ENCODE measurements at places on chromosomes 1 and 21. TPM values are rescaled to one million over a fixed set of nuclear protein-coding genes. Genes with fewer than 3 reads are reported as not detected.
A peak's percentile ranks its signal among the peaks of the same experiment; 100 is the strongest.

GRCh38 chr1:79899914-79900313 is 893.4 kb upstream of the ADGRL4 start:
- H3K4me3 ChIP-seq, result no peak overlapping the region
- peaks cover 10% of the 10 kb centered on the region for H3K4me1 ChIP-seq
- H3K36me3 ChIP-seq, result no peaks in the 10 kb centered on the region
- no peaks in the 10 kb centered on the region for H3K27me3 ChIP-seq

- no peaks in the 10 kb centered on the region for H3K4me1 ChIP-seq
- H3K27ac ChIP-seq, result no peak overlapping the region
- H3K4me3 ChIP-seq, result no peak overlapping the region
- no peaks in the 10 kb centered on the region for H3K36me3 ChIP-seq
- no peak for DNase-seq
These were observed 30.6 kb downstream of the RGS2 start for GRCh38 chr1:192839162-192840066.

GRCh38 chr1:221939607-221940006 is 197.7 kb upstream of the DUSP10 start:
- H3K4me3 ChIP-seq, result no peak overlapping the region
- no peak for DNase-seq
- no peak overlapping the region for H3K27ac ChIP-seq

DNA sequence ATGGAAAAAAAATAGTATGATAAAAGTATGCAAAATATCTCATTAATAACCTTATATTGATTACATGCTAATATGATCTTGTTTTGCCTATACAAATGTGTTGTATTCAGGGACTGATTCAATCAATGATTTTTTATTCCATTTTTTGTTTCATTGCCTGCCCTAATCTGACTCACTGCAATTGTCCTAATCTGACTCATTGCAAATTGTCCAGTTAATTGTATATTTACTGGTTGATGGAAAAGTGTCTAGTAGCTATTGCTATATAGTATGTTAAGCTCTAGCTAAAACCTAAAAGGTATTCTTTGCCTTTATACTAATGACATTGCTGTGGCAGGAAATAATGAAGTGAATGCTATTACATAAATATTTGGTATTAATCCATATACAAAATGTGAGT is 728.9 kb upstream of the ZP4 start:
- no peak for DNase-seq
- H3K27ac ChIP-seq, result no peak overlapping the region
- H3K4me3 ChIP-seq, result no peak overlapping the region
- H3K36me3 ChIP-seq, result no peaks in the 10 kb centered on the region
- H3K27me3 ChIP-seq, result no peaks in the 10 kb centered on the region

Gene DCAF6
- 57.4 TPM for total RNA-seq

DNA sequence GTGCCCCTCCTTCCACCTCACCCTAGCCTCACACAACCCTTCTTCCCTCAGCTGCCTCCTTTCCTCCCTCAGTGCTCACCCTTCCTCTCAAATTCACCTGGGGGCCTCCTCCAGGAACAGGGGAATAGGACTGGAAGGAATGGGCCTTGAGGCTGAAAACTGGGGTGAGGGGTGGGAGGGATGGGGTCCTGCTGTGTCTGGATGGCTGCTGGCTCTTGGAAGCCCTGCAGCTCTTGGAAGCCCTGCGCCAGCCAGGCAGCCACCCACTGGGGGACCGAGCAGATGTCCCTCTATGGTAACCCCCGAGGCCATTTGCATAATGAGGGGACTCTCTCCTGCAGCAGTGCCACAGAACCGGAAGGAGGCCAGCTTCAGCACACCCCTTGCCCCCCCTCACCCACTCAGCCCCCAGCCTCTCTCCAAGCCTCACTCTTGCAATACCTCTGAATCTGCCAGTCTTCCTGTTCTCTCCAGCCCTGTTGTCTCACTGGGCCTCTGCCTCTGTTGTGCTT is 85.2 kb downstream of the KIRREL1 start:
- H3K27ac ChIP-seq, result no peak overlapping the region
- H3K36me3 ChIP-seq, result peaks cover 45% of the 10 kb centered on the region
- H3K4me1 ChIP-seq, result no peaks in the 10 kb centered on the region
- no peak for DNase-seq
- no peak overlapping the region for H3K4me3 ChIP-seq

GRCh38 chr1:235843461-235843961 is 23.2 kb downstream of the LYST start:
- no peak overlapping the region for H3K4me3 ChIP-seq
- no peaks in the 10 kb centered on the region for H3K4me1 ChIP-seq
- no peak overlapping the region for H3K27ac ChIP-seq
- no peaks in the 10 kb centered on the region for H3K27me3 ChIP-seq
- no peaks in the 10 kb centered on the region for H3K36me3 ChIP-seq
- DNase-seq, result no peak

DNA sequence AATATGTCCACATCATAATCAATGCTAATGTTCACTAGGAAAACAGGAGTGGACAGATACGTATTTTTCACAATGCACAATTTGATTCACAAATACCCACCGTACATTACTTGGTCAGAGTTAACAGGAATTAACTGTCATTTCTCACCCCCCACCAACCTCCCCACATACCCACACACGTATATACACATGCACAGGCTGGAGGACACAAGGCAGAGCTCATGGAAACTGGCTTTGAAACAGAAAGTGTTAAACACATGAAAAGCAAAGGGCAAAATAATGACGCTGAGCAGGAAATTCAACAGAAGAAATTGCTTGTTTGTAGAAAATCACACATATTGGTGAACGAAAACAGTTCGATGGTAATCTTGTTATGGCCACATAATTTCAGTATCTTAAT is 188.4 kb upstream of the DMRTA2 start:
- H3K27me3 ChIP-seq, result no peaks in the 10 kb centered on the region
- H3K4me1 ChIP-seq, result no peaks in the 10 kb centered on the region
- no peak overlapping the region for H3K4me3 ChIP-seq
- no peak overlapping the region for H3K27ac ChIP-seq
- no peak for DNase-seq

Gene SPATA21
- total RNA-seq, result not detected

DNA sequence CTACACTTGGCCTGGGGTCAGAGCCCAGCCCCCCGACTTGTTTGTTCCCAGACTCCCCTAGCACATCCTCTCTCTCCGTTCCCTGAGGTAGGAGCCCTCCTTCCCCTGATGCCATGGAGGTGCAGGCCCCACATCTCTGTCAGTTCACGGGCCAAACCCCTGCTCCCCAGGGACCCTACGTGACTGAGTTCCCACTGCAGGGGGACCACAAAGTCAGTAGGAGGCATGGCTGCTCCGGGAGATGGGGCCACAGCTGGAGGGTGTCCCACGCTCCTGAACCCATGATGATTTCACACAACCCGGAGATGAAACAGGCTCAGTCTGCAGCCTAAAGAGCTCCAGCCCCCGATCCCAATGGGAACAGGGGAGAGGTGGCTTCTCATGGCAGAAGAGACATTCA is 272.2 kb downstream of the NPHP4 start:
- H3K4me3 ChIP-seq, result no peak overlapping the region
- no peaks in the 10 kb centered on the region for H3K27me3 ChIP-seq
- H3K36me3 ChIP-seq, result no peaks in the 10 kb centered on the region
- no peak for DNase-seq
- H3K4me1 ChIP-seq, result no peaks in the 10 kb centered on the region
- no peak overlapping the region for H3K27ac ChIP-seq

DNA sequence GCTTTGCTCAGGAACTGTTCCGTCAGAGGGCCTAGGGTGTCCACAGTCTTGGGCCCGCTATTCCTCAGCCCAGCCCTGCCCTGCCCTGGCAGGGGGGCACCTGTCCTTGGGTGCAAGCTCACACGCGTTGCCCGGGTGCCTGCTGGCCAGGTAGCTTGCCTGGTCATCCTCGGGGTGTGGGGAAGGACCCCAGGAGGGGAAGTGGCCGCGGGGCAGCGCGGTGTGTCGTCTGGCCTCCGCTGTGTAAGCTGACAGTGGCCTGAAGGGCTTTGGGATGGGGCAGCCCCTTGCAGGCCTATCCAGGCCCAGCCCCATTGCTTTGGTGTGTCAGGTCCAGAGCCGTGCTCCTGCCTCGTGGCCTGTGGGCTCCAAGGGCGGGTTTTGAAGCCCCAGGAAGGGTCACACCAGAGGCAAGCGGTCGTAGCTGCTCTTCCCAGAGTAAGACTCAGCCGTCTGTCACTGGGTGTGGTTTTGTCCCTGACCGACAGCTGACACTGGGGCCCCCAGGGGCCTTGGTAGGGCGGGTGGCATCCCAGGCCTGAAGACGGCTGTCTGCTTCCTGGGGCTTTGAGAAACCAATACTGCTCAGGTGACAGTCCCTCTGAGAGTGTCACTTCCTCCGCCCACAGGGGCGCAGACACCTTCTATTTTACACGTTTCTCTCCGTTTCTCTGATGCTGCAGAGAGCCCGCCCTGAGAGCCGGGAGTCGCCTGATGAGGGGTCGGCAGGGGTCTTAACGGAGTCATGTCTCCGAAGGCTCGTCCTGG is 72.1 kb downstream of the SKI start:
- DNase-seq, result no peak
- peaks cover 20% of the 10 kb centered on the region for H3K4me1 ChIP-seq

- H3K27me3 ChIP-seq, result peaks cover 5% of the 10 kb centered on the region
- no peaks in the 10 kb centered on the region for H3K4me1 ChIP-seq
- no peak overlapping the region for H3K4me3 ChIP-seq
These were observed 204.3 kb downstream of the KCNJ6 start for GRCh38 chr21:37711836-37712568.

DNA sequence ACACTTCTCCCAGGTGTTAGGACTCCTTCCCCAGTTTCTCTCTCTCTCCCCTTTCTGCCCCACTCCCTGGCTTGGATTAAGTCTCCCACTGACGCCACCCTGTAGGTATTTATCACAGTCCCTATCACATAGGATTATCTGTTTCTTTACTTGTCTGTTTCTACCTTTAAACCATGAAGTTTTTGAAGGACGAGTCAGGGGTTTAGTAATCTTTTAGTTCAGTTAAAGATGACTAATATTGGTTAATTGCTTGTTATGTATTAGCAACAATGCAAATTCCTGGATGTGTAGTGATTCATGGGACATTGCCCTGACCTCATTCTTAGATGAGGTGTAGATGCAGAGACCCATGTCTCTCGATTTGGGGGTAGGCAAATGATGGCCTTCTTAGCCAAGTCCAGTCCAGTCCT is 6.4 kb downstream of the LAMC1 start:
- DNase-seq, result peak; percentile 86
- peak overlapping the region; percentile 86 for H3K27ac ChIP-seq
- no peak overlapping the region for H3K4me3 ChIP-seq

DNA sequence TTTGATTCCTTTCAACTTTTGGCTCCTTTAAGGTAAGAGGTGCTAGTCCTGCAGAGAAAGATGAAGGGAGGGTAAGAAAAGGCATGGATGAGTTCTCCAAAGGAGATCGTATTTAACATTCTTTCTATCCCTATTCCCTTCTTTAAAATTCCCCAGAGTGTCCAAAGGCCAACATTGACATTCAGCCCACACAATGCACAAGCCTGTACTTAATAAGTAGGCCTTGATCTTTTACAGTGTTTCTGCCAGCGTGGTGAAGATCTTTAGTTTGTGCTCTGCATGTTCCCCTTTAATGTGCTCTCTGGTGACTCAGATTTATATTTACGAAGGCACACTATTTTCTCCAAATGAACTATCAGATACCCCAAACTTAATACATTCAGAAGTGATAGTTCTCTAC is 582.5 kb upstream of the RGS18 start:
- H3K27me3 ChIP-seq, result no peaks in the 10 kb centered on the region
- no peak for DNase-seq
- no peak overlapping the region for H3K4me3 ChIP-seq
- H3K4me1 ChIP-seq, result peaks cover 2% of the 10 kb centered on the region
- no peak overlapping the region for H3K27ac ChIP-seq

DNA sequence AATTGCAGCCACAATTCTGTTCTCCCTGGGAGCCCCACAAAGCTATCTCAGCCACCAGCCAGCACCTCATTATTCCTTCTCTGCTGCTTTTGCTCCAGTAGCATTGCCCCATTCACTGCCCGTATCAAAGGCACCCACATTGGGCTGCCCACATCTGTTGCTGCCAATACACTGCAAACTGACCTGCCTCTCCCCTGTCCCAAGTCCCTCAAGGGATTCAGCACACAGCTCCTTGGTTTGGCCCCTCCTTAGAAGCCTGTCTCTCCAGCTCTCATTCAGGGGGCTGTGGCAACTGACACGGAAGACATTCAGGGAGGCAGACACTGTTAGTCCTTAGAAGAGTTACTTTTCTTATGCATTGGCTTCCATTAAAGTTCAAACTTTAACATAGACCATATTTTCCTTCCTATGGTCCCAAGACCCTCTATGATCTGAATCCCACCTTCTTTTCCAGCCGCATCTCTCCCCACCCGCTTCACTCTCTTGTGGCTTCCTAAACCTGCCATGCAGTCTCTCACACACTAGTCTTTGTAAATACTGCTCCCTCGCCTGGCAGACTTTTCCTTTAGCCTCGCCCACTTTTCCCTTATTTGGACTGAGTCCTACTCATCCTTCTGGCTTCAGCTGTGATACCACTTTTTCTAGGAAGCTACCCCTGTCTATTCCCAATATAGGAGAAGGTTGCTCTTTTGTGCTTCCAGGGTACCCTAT is 19.3 kb upstream of the KLHDC8A start:
- H3K36me3 ChIP-seq, result no peaks in the 10 kb centered on the region
- DNase-seq, result no peak
- H3K27ac ChIP-seq, result no peak overlapping the region

DNA sequence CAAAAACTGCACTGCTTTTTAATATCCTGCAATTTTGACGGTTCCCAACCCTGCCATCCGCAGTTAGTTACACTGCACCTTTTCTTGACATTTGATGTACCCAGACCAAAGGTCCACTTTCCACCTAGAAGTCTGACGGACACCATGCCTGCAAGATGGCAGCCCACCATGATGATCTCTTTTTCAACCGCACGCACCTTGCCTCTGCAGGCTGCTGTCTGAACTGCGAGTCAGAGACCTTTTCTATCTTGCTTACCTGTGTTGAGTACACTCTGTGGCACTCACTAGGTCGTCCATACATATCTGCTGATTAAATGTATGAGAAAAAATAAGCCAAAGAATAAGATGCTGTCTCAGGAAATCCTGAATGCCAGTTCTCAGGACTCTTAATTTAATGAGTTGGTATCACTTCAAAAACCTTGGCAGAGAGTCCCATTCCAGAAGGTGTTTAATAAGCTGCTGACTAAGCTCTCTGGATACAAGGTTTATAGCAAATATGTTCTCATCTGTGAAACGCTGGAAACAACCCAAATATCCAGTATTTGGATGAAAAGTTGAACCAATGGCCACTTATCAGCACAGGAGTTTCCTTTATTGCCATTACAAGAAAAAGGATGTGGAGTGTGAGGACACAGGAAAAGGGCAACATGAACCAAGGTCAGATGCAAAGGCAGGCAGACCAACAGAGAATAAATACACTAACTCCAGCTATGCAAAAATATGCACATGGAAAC is 37.9 kb downstream of the GNG12 start:
- peaks cover 48% of the 10 kb centered on the region for H3K4me1 ChIP-seq
- H3K4me3 ChIP-seq, result no peak overlapping the region
- H3K36me3 ChIP-seq, result no peaks in the 10 kb centered on the region
- DNase-seq, result no peak
- no peaks in the 10 kb centered on the region for H3K27me3 ChIP-seq

Gene FCRL1
- not detected for total RNA-seq

GRCh38 chr1:180927348-180927747 is 14.7 kb downstream of the KIAA1614 start:
- DNase-seq, result no peak
- H3K4me1 ChIP-seq, result peaks cover 5% of the 10 kb centered on the region
- no peaks in the 10 kb centered on the region for H3K27me3 ChIP-seq
- no peaks in the 10 kb centered on the region for H3K36me3 ChIP-seq
